ENCODE measurements at places on chromosomes 4 and X.

- H3K36me3 ChIP-seq: peaks cover 4% of the 10 kb centered on the region
- peak; percentile 25 for DNase-seq
- peaks cover 26% of the 10 kb centered on the region for H3K4me1 ChIP-seq
- H3K27ac ChIP-seq: no peak overlapping the region
- no peaks in the 10 kb centered on the region for H3K27me3 ChIP-seq
These were observed 65.6 kb downstream of the NBDY start for GRCh38 chrX:56794404-56795230.

GRCh38 chrX:8374041-8374825 is 90.4 kb upstream of the VCX3B start:
- no peaks in the 10 kb centered on the region for H3K27me3 ChIP-seq
- H3K4me3 ChIP-seq: no peak overlapping the region
- no peaks in the 10 kb centered on the region for H3K4me1 ChIP-seq
- no peaks in the 10 kb centered on the region for H3K36me3 ChIP-seq

DNA sequence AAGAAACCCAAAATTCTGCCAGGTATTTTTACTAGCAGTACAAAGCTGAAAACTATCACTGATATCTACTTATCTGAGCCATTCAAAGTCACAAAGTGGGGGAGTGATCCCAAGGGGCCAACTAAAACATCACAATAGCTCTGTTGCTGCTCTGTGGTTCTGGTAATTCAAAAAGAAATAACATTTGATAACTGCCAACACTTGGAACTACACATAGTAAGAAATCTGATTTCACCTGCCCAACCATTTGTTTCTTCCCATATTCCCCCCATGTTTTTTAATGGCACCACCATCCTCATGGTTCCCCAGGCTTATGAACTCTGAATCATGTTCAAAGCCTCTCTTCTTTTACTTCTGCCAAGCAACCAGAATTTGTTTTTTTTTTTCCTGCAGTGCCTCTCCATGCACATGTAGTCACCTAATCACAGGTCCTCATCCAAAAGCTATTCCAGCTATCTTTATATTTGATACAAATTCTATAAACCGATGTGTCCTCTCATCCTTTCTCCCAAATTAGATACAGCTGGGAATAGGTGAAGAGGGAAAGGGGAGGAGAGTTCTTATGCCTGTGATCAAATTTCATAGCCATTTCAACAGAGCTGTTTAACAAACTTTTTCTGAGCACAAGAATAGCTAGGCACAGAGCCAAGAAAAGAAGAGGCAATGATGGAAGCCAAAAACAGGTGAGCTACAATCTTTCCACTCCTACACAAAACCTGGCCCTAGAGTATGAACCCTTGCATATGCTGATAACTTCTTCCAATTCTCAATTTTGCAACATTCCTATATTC is 7.7 kb downstream of the AMMECR1 start:
- H3K4me1 ChIP-seq: peaks cover 34% of the 10 kb centered on the region
- no peak overlapping the region for H3K4me3 ChIP-seq
- peaks cover 4% of the 10 kb centered on the region for H3K36me3 ChIP-seq
- H3K27ac ChIP-seq: no peak overlapping the region
- DNase-seq: no peak

DNA sequence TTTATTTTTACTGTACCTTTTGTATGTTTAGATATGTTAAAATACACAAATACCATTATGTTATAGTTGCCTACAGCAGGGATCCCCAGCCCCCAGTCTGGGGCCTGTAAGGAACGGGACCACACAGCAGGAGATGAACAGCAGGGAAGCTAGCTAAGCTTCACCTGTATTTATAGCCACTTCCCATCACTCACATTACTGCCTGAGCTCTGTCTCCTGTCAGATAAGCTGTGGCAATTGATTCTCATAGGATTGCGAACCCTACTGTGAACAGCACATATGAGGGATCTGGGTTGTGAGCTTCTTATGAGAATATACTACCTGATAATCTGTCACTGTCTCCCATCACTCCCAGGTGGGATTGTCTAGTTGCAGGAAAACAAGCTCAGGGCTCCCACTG is 73.9 kb downstream of the BMPR1B start:
- H3K27ac ChIP-seq: no peak overlapping the region
- no peaks in the 10 kb centered on the region for H3K27me3 ChIP-seq
- no peaks in the 10 kb centered on the region for H3K36me3 ChIP-seq
- H3K4me3 ChIP-seq: no peak overlapping the region

DNA sequence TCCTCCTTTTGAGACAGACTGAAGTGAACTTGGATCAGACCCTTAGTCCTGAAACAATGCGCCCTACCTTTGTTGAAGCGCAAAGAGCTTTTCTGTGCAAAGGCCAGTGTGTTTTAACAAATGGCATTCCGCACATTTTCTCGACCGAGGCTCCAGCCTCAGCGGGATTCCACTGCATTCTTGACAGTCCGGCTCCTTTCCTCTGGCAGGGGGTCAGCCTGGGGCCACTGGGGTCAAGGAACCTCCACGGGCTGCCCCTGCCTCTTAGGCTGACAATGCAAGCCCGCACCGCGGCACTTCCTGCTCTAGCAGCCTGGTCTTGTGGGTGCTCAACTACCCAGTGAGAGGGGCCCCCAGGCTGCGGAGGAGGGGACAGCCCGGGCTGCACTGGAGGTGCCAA is 47.2 kb upstream of the TFDP3 start:
- no peaks in the 10 kb centered on the region for H3K36me3 ChIP-seq
- DNase-seq: no peak
- no peaks in the 10 kb centered on the region for H3K27me3 ChIP-seq
- H3K4me1 ChIP-seq: no peaks in the 10 kb centered on the region
- H3K27ac ChIP-seq: no peak overlapping the region

GRCh38 chr4:163606896-163607691 is 112.6 kb downstream of the TMA16 start:
- no peaks in the 10 kb centered on the region for H3K27me3 ChIP-seq
- no peak overlapping the region for H3K4me3 ChIP-seq
- no peaks in the 10 kb centered on the region for H3K36me3 ChIP-seq
- H3K4me1 ChIP-seq: peaks cover 3% of the 10 kb centered on the region

GRCh38 chr4:21410372-21410771 is 538.2 kb downstream of the KCNIP4 start:
- no peaks in the 10 kb centered on the region for H3K27me3 ChIP-seq
- no peak overlapping the region for H3K27ac ChIP-seq
- no peak for DNase-seq
- H3K4me3 ChIP-seq: no peak overlapping the region

DNA sequence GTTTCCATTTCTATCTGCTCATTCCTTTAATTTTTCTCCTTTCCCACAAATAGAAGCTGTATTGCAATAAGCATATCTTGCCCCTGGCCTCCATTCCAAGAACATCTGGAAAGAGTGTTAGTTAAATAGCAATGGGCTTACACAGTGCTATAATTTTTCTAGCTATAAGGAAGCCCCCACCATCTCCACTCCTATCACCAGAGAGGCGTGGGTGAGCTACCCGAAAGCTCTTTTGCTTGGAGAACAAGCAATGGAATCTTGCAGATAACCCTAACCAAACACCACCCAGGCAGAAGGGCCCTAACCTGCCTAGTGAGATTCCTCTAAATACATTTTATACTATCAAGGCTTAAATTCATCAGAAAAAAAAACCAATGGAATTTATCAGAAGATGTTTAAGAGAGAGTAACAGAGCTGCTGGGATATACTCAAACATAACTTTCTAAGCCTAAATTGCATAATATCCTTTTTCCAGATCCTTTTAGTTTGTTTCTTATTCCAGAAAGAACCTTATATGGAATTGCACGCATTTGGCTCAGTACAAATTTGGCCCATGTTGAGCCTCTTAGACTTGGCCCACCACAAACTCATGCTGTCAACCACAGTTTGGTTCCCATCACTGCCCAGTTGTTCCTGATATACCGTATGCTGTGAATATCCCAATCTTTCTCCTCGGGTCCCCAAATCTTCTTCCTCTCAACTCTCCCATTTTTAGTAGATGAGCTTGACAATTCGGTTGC is 91.6 kb upstream of the PLAC1 start:
- peaks cover 6% of the 10 kb centered on the region for H3K27me3 ChIP-seq
- no peak overlapping the region for H3K27ac ChIP-seq
- H3K4me3 ChIP-seq: no peak overlapping the region

DNA sequence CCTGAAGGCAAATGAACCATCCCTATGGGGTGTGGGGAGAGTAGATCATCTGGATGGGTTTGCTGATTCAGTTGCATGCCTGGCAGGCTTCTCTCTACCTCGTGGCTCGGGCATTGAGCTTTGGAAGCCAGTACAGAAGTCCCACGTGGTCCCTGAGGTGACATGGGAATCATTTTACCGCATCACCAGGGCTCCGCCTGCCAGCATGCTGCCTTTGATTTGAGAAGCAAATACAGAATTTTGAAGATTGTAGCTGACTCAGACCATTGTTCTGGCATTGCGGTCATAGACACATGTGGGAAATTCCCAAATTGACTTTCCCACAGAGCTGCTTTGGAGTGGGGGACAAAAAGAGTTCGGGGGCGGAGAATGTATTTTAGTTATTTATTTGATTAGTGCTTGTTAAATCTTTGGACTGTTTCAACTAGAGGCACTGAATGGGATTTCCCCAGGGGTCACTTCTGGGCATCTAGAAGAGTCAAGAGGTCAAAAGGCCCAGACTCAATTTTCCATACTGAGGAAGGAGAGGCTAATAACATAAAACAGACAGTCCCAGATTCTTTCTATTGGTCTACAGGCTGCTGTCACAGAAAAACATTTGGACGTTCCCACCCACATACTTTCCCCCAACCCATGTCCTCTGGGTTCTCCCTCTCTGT is 79.3 kb downstream of the NHSL2 start:
- H3K36me3 ChIP-seq: no peaks in the 10 kb centered on the region
- no peak overlapping the region for H3K27ac ChIP-seq

GRCh38 chr4:86972997-86973396 is 38.2 kb downstream of the AFF1 start:
- H3K27ac ChIP-seq: no peak overlapping the region
- peaks cover 2% of the 10 kb centered on the region for H3K36me3 ChIP-seq
- DNase-seq: no peak
- no peak overlapping the region for H3K4me3 ChIP-seq
- peaks cover 36% of the 10 kb centered on the region for H3K4me1 ChIP-seq
- no peaks in the 10 kb centered on the region for H3K27me3 ChIP-seq

DNA sequence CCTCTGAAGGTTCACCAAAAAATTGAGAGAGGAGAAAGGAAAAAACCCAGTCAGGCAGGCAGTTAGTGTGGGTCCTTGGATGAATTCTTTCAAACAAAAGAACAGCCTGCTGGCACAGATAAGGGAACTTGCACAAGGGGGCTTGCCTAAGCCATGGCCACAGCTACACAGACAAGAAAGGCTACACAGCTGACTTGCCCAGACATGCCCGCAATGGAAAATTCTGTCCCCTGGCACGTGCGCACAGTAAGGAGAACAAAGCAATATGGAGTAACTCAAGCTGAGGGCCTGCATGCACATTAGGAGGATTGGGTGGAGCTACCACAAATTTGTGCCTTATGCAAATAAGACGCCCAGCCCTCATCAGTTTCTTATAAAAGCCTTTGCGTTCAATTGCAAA is 512.5 kb upstream of the HTR2C start:
- no peaks in the 10 kb centered on the region for H3K4me1 ChIP-seq
- H3K4me3 ChIP-seq: no peak overlapping the region
- H3K36me3 ChIP-seq: no peaks in the 10 kb centered on the region
- H3K27me3 ChIP-seq: no peaks in the 10 kb centered on the region

DNA sequence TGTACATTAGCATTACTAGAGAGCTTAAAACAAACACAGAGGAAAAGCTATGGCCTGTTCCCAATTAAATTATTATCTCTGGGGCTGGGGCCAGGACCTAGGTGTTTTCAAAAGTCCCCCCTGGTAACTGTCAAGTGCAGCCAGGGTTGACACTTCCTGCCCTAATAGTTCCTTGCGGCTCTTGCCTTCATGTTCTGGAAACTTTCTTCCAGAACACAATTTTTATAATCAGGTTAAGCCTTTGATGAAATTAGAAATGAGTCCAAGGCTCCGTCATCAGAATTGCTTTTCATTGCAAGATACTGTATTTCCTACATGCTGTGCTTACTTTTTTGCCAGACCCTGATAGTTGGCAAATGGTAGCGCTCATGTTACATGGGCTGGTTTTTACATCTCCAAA is 229.6 kb downstream of the UNC5C start:
- no peak overlapping the region for H3K4me3 ChIP-seq
- no peak overlapping the region for H3K27ac ChIP-seq
- no peaks in the 10 kb centered on the region for H3K4me1 ChIP-seq
- no peaks in the 10 kb centered on the region for H3K36me3 ChIP-seq
- no peak for DNase-seq

DNA sequence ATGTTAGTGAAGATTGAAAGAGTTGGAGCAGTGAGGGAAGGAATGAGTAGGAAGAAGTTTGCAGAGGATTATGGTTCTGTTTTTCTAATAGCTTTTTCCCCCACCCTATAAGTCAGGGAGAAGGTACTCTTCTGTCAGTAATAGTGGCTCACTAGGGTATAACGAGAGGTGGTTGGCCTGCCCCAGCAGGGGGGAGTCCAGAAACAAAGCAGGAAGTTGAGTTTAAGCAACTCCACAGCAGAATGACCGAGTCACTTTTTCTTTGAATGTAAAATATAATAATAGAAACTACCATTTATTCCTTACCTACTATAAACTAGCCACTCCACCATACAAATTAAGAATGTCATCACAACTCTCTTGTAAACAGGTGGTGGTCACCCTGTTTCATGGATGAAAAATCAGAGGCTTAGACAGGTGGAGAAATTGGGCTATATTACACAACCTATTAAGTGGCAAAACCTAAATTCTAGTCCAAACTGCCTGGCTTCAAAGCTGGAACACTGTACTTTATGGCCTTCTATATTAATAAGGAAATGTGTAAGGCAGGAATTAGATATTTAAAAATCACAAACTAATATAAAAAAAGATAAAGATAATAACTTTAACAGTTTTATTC is 21.9 kb downstream of the AP1AR start:
- H3K36me3 ChIP-seq: peaks cover 4% of the 10 kb centered on the region
- no peaks in the 10 kb centered on the region for H3K27me3 ChIP-seq
- no peak for DNase-seq
- no peaks in the 10 kb centered on the region for H3K4me1 ChIP-seq

DNA sequence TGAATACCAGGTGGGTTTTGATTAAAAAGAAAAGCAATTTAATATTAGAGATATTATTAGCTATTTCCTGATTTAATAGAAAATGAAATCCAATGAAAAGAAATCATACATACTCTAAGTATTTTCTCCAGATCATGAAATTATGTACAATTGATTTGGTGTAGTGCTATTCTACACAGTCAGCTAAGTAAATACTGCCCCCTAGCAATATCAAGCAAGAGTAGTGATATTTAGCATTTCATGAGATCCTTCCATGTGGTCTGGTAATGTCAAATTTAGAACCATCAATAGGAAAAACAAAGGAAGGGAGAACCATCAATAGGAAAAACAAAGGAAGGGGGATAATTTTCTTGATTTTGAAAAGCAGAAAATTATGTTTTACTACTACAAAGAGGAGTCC is 114.6 kb downstream of the TBCK start:
- H3K36me3 ChIP-seq: no peaks in the 10 kb centered on the region
- H3K4me1 ChIP-seq: no peaks in the 10 kb centered on the region
- no peak for DNase-seq
- no peak overlapping the region for H3K27ac ChIP-seq
- H3K27me3 ChIP-seq: no peaks in the 10 kb centered on the region

- no peak overlapping the region for H3K27ac ChIP-seq
- no peaks in the 10 kb centered on the region for H3K36me3 ChIP-seq
- no peak for DNase-seq
- H3K27me3 ChIP-seq: peaks cover 7% of the 10 kb centered on the region
- peaks cover 8% of the 10 kb centered on the region for H3K4me1 ChIP-seq
- no peak overlapping the region for H3K4me3 ChIP-seq
These were observed 2.6 kb downstream of the PLP1 start for GRCh38 chrX:103779141-103779789.

Measured in activated CD8-positive, alpha-beta memory T cell treated with anti-CD3 and anti-CD28 coated beads, Interleukin-2, amount 10 ng/mL, durations not matched to agents 7 days and 5 days (primary cell).